ENCODE measurements at places on chromosomes 5 and 9.

DNA sequence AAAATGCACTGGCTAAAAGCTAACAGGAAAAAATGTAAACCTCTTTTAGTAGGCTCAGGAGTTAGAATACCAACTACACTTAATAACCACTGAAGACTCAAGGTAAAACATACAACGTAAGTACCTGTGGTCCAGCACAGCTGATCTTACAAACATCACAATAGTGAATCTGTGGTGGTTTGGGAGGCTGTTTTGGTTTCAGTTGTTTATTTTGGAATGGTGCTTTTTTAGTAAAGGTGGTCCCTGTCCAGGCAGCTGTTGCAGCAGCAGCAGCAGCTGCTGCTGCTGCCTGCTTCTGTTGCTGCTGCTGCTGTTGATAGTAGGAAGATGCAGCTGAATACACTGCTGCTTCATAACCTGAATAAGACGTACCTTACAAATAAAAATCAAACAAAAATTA lies 37.9 kb downstream of the ZFR start:
- DNase-seq = no peak

GRCh38 chr5:71701407-71701806 lies 17.7 kb upstream of the CARTPT start:
- no peak for DNase-seq

DNA sequence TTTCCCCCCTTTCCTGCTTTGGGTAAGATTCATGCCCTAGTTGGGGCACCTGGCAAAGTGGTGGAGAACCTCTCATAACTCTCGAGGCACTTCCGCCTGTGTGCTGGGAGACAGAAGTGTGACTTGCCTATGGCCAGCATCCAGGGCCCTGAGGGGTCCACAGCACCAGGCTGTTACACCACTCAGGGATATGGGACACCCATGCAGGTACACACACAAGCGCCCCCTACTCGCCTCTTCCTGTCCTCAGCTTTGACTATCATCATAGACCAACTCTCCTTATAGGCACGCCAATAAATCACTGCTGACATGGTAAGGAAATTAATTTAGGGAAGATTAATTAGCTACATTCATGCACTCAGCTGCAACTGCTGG lies 45.4 kb downstream of the SHB start:
- no peak for DNase-seq

DNA sequence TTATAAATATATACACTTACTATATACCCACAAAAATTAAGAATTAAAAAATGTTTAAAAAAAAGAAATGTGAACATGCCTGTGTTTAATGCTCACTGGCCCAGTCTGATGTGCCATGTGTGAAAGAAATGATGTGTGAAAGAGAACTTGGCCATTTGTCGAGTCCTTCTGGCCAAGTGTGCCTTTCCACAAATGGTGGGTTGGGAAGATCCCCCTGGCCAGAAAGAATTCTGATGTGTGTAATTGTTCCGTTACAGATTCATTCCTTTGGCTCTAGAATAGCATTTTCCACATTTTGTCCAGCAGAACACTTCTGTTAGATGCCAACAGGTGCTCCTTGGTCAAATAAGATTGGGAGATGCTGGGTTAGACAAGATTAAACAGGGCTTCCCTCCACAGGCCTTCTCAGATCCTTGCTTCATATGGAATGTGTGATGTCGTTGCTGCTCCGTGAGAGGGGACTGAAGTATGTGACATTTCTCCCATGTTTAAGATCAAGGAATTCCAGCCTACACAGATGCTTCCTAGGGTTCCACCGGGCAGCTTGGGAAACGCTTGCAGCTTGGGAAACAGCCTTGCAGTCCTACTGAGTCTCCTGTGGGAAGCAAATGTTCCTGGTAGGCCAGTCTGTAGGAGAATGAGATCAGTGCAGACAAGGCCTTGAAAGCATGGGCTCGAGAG lies 32.1 kb downstream of the GDNF start:
- DNase-seq = peak; percentile 22

- peak; percentile 28 for DNase-seq
Observed at GRCh38 chr9:4555236-4555635, 65.0 kb downstream of the SLC1A1 start.

Measured in mesenchymal stem cell (in vitro differentiated cells and primary cell).